ENCODE measurements at places on chromosomes 13 and 19.

DNA sequence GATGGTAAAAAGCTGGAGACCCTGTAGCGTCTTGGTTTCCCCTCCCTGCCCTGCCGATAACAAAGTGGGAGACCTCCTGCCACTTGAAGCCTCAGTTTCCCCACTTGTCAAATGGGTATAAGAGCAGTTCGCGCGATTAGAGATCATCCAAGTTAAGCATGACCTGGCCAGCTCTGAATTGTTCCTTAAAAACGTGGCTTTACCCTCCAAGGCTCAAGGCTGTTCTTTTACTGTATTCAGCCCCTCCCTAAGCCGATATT lies 421 bp downstream of the TNPO2 start:
- DNase-seq: peak; percentile 14

GRCh38 chr13:77859450-77859849 lies 59.2 kb downstream of the EDNRB start:
- peak; percentile 96 for DNase-seq

GRCh38 chr13:25300861-25301346 lies 521 bp upstream of the NUP58 start:
- peak; percentile 34 for DNase-seq

DNA sequence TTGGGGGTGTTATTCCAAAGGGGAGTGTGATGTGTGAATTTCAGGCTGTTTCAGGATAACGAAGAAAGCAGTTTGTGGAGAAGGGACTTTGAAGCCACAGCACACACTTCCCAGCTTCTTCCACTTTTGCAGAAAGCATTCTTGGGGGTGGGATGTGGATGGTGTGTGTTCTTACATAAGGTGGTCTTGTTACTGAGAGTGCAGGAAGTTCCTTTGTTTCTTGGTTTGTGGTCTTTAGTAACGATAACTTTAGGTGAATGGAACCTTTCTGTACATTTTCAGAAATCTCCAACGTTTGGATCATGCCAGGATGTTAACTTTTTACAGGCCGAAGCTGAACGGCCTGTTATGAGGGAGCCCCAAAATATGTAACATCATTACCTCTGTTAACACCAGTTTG lies 251.8 kb downstream of the KCNRG start:
- DNase-seq: no peak

GRCh38 chr19:50858886-50859285 lies 4.2 kb downstream of the KLK3 start:
- no peak for DNase-seq

- DNase-seq: no peak
Measured at GRCh38 chr13:85194482-85194881, 604.7 kb downstream of the SLITRK6 start.

GRCh38 chr19:31317093-31317492 lies 32.1 kb downstream of the TSHZ3 start:
- no peak for DNase-seq

GRCh38 chr19:850221-850978 lies 1.7 kb upstream of the ELANE start:
- peak; percentile 94 for DNase-seq

DNA sequence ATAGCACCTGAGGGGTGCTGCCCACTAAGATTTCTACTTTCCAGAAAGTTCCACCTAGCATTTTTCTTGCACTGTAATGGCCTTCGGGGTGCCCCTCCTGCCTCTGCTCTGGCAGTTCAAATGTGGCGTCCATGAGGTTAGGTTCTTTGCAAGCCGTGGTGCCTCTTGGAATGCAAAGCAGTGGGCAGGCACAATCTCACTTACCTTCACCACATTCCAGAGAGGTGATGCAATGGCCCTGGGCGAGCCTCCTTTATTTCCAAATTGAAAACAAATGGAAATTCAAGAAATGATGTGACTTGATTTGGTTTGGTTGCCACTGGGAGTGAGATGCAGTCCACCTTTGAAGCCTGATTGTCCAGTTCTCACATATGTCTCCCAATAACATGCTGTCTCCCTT lies 46.9 kb downstream of the FGF9 start:
- DNase-seq: no peak

- DNase-seq: peak; percentile 91
Measured at GRCh38 chr13:113835461-113836270, 28.2 kb downstream of the GAS6 start.

GRCh38 chr19:40724315-40724714 lies 7.4 kb downstream of the ITPKC start:
- DNase-seq: no peak

GRCh38 chr13:24286624-24287023 lies 22.8 kb upstream of the C1QTNF9 start:
- no peak for DNase-seq

GRCh38 chr13:51910508-51910907 lies 48.7 kb downstream of the CCDC70 start:
- DNase-seq: no peak

DNA sequence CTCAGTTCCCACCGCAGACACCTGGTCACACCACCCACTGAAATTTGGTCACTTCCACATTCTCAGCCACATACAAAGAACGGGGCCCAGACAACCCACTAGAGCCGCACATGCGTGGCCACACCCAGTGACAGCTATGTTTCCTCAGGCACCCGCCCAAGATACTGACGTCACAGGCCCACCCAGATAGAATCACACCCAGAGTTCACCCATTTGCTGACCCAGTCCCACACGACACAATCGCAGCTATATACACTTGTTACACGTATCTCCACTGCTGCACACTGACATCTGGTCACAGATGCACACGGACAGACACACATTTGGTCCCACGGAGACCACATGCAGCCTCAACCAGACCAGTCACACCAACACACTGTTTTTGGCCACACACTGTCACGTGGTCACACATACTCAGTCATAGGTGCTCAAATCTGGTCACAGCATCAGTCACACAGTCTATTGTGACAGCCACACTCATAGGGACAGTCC lies 2.9 kb downstream of the NUMBL start:
- DNase-seq: peak; percentile 94

DNA sequence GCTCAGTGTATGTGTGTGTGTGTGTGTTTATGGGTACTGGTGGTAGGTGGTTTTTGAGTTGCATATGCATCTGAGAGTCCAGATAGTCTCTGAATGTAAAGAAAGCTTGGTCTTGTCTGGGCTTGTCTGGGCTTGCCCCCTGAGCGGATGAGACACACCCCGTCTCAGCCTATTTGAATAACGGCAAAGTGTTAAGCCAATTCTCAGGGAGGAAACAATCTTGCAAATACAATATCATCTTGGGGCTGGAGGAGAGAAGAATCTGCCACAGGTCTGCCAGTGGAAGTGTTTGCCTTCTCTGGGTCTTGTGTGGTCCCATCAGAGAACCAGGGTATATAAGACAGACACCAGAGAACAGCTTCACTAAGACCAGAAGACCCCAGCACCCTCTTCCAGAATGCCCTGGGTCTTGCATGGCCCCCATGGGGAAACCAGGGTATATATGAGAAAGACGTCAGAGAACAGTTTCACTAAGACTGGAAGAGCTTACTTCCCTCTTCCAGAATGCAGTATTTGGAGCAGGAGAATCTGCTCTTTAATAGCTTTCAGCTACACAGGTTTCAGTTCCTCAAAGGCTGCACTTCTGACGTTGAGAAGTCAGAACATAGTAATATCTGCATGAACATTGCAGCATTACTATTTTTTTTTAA lies 13.3 kb downstream of the CD70 start:
- peak; percentile 30 for DNase-seq
